PC-3 (cell line): ENCODE measurements at places on chromosomes 3 and 15.

GRCh38 chr15:41205315-41205714, 25.2 kb downstream of the EXD1 start:
- peak; percentile 10 for DNase-seq

- no peak for DNase-seq
Observed at GRCh38 chr3:14943042-14943441, 4.3 kb upstream of the NR2C2 start.

DNA sequence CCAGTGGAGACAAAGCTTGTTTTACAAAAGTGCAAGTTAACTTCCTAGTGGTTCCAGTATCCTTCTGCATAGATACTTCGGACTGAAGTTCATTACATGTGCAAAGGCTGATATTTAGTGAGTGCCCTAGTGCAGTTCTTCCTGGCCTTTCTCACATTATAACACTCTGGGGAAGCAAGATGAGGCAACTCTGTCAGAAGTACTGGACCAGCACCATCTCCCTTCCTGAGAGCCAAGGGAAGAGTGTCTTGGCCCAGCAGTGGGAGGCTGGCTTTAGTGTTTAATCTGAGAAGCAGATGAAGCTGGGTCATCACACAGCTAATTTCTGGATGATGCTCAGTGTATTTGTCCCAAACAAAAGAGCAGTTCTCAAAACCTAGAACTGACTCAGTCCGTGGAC, 397.7 kb downstream of the CACNA2D3 start:
- no peak for DNase-seq

DNA sequence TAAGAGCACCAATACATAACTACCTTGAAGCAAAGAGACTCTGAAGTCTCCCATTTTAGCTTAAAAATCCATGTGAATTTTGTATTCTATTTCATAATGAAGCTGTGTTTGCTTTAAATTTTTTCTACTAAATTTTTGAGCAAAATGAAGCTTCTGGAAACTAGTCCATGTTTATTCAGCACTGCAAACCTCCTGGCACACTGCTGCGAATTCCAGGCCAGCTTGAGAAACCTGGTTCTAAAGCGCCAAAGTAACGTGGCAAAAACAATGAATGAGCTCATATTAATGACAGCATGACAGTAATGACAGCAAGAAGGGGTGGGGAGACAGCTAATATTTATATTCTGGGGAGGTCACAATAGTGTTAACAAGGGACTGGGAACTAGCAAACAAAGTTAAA, 25.7 kb downstream of the CEP152 start:
- no peak for DNase-seq

DNA sequence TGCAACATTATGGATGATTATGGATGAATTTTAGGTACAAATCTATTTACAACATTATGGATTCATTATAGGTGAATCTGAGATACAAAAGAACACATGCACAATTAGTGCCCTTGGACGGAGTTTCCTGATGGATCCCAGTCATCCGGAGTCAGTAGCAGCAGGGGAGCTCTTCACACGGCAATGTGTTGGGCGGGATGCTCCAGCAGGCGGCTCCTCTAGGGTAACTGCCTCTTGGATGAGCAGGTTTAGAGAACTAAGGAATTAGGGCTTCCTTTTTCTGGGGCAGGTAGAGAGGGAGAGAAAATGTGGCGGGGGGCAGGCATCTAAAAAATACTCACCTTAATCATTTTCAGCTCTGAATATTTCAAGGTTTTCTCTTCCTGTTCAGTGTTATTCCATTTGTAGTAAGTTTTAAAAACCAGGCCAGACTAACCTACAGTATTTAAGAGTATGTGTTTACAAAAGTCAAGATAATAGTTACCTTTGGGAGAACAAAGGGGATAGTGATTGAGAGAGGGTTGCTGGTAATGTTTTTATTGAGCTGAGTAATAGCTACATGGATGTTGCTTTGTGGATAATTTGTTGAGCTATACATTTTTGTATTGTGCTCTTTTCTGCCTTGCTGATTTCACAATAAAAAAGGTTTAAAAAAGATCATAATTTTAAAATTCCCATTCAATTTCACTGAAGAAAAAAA, 27.4 kb upstream of the GOLM2 start:
- peak; percentile 24 for DNase-seq

- no peak for DNase-seq
Observed at GRCh38 chr15:50590288-50590687, 43.8 kb upstream of the USP50 start.

- DNase-seq, result peak; percentile 25
Observed at GRCh38 chr3:134600206-134600605, 50.6 kb downstream of the KY start.

GRCh38 chr3:72256716-72257115, 471.8 kb upstream of the PROK2 start:
- no peak for DNase-seq

DNA sequence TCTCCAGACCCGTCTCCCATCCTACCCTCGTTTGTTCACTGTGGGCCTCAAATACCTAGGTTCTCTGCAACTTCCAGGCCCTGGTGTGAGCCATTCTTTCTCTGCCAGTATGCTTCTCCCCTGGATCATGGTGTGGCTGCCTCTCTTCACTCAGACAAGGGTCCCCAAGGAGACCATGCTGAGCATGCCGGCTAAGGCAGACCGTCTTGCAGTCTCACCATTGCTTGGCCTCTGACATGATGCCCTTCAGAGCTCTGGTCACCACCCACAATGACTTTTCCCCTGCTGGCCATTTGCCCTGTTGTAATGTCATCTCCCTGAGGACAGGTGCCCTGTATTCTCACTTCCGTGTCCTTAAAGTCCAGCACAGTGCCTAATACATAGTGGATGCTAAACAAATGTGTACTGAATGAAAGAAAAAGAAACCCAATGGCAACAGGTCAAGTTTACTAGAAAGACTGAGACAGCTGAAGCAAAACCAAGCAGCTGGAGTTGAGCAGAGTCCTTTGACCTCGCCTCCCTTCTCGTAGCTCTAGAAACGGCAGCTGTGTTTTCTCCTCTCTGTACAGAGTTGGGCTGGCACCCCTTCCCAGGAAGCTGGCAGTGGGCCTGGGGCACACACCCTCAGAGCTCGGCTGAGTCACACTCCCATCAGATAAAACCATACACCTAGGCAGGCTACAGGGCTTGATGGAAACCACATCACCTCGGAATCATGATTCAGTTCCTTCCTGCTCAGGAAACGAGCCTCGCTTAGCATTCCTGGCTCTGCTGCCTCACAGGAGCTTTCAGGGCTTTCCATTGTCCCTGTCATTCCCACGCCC, 8.6 kb downstream of the TLR9 start:
- peak; percentile 99 for DNase-seq

- no peak for DNase-seq
Observed at GRCh38 chr15:78993931-78994530, 49.2 kb upstream of the CTSH start.

DNA sequence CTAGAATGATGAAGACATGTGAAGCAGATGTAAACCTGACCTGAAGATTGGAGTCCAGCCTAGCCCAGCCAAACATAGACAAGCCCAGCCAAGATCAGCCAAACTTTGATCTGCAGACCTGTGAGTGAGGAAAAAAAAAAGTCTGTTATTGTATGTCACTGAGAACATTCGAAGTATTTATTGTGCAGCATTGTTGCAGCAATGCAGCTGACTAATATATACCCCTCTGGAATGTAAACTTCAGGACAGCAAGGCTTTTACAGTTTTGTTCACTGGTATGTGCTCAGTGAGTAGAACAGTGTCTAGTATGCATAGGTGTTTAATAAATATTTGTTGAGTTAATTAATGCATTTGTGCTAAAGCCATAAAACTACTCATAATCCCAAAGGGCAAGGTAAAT, 23.4 kb downstream of the TMEM202 start:
- no peak for DNase-seq

DNA sequence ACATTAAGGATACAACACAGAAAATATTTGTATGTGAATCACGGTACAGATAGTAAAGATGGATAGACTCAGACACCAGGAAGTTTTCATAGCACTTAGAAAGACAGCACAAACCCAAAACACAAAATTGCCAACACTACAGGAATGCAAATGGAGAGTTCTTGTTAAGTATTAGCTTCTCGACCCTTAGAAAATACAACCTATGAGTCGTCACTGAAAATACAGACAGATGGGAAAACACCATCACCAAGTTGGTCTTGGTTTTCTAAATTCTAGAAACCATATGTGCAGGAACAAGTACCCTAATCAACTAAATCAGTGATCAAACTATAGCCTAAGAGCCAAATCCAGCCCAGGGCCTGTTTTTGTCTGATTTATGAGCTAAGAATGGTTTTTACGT, 50.7 kb downstream of the PEAK1 start:
- no peak for DNase-seq

GRCh38 chr15:70497661-70498060, 265.7 kb downstream of the UACA start:
- no peak for DNase-seq

- DNase-seq, result no peak
Observed at GRCh38 chr3:123157598-123158287, 44.0 kb upstream of the SEC22A start.

- no peak for DNase-seq
Observed at GRCh38 chr3:195296662-195297061, 25.7 kb upstream of the XXYLT1 start.

GRCh38 chr3:189353988-189354889, 182.5 kb downstream of the TPRG1 start:
- DNase-seq, result peak; percentile 76

DNA sequence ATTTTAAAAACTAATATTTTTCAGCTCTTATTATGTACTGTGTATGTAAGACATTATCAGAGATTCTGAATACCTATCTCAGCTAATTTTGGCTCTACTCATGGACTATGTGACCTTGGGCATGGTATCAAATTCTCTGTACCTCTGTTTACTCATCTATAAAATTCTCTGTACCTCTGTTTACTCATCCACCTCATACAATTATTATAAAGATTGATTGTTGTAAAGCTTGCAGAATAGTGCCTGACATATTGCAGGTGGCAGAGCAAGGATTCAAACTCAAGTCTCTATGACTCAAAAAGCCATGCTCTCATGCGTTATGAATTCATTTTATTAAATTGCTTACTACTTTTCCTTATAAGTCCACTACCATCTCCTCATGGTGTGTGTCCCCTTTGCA, 151.9 kb upstream of the ARL6 start:
- DNase-seq, result no peak

GRCh38 chr15:77807115-77807514, 174.4 kb upstream of the LINGO1 start:
- no peak for DNase-seq

DNA sequence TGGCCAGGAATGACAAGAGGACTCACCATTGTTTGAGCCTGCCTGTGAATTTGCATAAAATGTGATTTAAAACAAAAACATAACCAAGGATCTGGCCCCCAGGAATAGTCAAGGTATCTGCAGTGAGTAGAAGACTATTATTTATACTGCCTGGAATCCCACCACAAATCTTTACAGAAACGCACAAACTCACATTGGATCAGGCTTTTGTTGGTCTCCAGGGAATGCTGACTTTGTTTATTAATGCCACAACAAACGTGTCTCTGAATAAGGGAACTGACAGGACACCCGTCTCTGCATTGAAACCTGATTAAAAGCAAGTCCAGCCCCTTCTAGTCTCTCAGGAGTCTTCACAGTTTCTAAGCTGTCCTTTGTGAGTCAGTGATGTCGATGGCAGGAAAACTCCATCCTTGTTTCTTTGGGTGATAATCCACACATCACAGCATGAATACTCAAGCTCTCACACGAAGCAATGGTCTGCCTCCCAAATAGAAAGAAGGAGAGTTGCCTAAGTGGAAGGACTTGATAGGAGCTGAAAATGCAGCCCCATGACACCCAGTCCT, 37.7 kb downstream of the CLDN18 start:
- no peak for DNase-seq
